ENCODE measurements at places on chromosomes 7 and 10.

- ATAC-seq: peak; percentile 50
These were observed 297.6 kb downstream of the ARHGAP12 start for GRCh38 chr10:31630861-31631567.

DNA sequence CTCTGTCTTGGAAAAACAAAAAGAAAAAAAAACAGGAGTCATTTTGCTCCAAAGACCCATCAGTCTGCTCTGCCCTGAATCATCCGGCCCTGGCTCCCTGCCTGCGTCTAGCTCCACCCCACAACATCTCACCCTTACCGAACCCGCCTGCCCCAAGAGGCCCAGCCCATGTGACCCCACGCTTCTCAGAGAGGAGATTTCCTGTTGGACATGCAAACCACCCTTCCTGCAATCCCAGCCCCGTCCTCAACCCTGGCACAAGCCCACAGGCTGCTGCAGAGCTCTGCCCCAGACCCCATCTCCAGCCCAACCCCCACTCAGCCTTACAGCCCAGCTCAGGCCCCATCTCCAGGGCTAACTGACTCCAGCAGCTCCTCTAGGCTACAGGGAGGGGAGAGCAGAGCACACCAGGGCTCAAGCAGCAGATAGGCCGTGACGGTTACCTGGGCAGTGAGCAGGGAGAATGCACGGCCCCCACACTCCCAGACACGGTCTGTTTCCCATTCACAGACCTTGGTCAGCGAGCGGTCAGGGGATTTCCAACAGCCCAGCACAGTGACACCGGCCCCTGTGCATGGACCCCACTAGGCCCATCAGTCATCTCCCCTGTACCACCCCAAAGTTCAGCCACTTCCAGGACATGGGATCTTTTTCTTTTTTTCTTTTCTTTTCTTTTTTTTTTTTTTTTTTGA, 69.9 kb upstream of the GTF2I start:
- ATAC-seq: peak; percentile 86

- no peak for ATAC-seq
These were observed at the start of gene CALML5 for GRCh38 chr10:5499493-5500140. CALML5 (minus strand) TSS chr10:5499570; CDS start chr10:5499438, 132 bp downstream.

DNA sequence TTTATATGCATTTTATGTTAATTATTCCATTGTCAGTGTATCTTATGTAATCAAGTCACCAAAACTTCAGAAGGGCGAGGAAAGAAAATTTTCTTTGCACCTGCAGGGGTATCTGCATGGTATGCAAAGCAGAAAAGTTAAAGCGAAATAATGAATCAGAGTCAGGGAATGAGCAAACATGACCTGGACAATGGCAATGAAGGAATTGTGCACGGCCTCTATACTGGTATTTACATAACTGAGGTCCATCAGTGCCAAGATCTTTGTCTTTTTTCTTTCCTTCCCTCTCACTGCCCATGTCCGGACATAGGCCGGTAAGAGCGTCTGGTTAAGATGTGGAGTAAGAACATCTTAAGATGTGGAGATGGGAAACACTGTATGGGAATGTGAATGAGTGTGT, 14.4 kb upstream of the AKR1C3 start:
- ATAC-seq: no peak

- ATAC-seq: no peak
These were observed 19.8 kb downstream of the VTI1A start for GRCh38 chr10:112466802-112467201.

DNA sequence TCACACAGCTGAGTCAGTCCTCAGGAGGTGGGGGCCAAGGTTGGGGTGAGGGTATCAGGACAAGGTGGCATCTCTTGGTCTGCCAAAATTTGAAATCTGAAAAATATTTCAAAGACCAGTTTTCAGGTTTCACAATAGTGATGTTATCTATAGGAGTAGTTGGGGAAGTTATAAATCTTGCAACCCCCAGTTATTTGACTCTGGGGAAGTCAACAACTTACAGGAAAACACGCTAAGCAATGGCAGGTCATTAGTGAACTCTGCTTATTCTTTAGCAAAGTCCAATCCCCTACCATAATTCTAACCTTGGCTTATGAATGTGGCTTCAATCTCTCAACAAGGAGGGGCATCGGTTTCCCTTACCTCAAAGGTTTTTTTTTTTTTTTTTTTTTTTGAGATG, 94.9 kb downstream of the MARCHF5 start:
- no peak for ATAC-seq

GRCh38 chr10:101130984-101131961, at the start of gene TLX1:
TLX1 (plus strand) TSS chr10:101131300; CDS start chr10:101131542, 242 bp downstream.
- peak; percentile 20 for ATAC-seq

DNA sequence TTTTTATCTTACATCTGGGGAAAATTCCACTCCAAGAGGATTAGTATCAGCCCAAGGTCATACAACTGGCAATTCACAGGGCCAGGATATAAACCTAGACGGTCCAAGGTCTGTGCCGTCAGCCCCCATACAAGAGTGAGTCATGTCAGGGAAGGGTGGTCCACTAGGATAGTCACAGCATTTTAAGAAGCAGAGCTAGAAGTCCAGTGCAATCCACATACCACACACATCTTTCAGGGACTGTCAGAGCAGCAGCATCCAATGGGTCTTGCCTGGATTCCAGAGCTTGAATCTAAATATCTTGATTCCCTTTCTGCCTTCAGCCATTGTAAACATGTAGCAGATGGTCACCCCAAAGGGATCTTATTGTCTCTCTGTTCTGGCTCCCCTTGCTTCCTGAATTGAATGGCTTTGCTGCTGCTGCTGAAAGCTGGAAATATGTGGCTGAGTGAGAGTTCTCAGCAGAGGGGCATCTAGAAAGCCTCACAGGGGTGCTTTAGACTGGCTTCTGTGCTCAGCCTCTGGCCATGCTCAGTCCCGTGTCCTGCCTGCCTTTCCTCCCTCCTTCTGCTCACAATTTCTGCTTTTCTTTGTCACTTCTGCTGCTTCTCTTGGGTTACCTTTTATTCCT, 9.9 kb upstream of the OR6V1 start:
- no peak for ATAC-seq

DNA sequence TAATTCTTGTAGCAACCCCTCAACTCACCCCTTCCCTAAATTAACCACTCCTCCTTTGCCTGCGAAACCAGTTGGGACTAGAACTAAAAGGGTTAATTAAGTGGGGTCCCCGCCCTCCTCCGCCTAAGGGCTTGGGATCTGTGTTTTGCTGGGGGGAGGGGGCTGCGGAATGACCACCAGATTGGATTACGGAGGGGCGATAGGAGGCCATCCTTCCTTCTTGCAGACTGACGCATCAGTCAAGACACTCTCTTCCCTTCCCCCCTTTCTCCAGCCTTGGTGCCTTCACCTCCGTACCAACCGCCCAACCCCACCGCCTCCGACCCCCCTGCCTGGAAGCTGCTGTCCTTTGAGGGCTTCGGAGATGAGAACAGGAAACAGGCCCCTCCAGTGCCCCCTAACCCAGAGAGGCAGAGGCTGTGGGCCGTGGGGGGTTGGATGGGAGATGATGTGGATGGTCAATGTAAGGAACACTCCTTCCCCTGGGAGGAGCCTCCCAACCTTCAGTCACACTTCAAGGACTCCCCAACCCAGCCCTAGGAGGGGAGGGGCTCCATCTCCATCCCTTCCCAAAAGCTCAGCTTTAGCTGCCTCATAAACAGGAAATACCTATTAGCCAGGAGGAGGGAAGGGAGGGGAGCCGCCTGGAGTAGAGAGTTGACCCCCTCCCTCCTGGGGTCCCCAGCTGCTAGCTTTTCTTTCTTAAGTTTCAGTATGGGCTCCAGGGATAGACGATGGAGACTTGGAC, 997 bp upstream of the LDB1 start:
- no peak for ATAC-seq

DNA sequence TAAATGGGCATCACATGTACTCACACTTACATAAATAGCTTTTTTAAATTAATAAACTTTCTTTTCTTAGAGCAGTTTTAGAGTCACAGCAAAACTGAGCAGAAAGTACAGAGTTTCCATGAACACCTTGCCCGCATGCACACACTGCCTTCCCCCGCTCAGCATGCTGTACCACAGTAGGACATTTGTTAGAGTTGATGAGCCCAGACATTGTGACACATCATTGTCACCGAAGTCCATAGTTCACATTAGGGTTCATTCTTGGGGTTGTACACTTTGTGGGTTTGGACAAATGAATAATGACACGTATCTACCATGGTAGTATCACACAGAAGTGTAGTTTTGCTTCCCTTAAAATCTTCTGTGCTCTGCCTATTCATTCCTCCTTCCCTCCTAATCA, 23.7 kb downstream of the UBN2 start:
- no peak for ATAC-seq

- no peak for ATAC-seq
These were observed 71.6 kb downstream of the FBXL13 start for GRCh38 chr7:103003004-103003403.

- ATAC-seq: peak; percentile 31
These were observed 11.1 kb upstream of the CRTAC1 start for GRCh38 chr10:98041352-98042043.

DNA sequence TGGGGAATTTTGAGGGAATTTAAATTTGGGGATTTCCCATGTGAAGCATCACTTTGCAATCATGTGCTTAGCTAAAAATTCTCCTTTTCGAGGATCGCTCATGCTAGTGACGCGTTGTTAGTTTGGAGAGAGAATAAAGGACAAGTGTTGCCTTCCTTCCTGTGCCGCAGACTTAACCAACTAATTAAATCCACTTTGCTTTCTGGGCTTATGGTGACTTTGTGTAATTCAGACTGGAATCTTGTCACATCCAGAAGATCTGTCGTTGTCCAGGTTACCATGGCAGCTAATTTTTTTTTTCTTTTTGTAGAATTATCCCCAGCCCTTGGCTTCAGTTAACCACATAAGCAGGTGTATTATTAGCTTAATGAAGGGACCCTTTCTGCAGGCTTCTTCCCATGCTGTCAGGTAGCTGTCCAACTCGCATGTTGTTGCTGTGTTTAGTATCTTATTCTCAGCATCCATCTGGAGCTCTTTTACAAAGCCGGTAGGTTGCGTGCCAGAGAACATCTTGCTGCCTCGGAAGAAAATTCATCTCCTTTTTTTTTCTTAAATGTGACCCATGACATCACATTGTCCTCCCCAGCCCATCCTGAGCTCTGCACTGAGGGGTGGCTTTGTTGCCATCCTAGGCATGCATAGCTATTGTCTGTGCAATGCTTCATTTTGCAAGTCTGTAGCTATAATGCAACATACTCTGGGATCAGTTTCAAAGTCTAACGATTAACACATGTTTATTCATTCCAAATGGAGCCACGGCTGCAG, 47.2 kb upstream of the NRP1 start:
- ATAC-seq: no peak

DNA sequence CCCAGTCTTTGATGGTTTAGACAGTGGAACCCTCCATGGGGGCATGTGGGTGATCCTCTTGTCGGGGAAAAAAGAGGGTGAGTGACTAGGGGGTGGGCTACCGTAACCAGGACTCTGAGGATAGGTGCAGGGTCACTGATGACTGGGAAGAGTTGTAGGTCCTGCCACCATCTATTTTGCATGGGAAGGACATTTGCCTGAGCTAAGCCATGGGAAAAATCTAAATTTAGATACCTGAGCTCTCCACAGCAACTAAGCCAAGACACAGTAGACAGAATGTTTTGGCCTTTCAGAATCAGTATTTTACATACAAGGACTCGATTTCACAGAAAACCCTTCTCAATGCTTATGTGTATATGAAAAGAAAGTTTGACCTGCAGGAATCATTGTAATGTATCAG, 52.7 kb downstream of the KIAA1217 start:
- ATAC-seq: no peak

GRCh38 chr10:128571745-128572144, 445.5 kb upstream of the MKI67 start:
- no peak for ATAC-seq

Measured in stimulated activated memory B cell treated with anti-CD40 and anti-IgM and Interleukin-4, amounts not matched to agents 10 μg/mL and 1 μg/mL and 100 μg/mL, for 72 hours (primary cell).